ENCODE measurements at places on chromosomes 4 and X. TPM values are rescaled to one million over a fixed set of nuclear protein-coding genes. Genes with fewer than 3 reads are reported as not detected.

DNA sequence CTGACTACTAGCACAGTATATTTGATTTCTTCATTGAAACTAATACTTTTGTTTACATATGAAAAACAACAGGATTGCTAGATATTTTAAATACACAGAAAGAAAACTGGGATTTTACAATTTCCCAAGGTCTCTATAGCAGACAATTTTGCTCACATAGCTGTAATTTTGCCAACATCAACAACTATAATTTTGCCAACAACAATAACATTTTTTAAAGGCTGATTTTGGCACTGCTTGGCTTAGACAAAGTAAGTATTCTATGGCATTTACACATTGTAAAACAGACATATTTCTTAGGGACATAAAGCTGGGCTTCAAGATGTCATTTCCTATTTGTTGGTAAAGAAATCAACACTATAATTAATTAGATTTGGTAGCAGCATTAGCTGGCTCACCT lies 922.1 kb downstream of the RAB28 start:
- DNase-seq, result no peak

DNA sequence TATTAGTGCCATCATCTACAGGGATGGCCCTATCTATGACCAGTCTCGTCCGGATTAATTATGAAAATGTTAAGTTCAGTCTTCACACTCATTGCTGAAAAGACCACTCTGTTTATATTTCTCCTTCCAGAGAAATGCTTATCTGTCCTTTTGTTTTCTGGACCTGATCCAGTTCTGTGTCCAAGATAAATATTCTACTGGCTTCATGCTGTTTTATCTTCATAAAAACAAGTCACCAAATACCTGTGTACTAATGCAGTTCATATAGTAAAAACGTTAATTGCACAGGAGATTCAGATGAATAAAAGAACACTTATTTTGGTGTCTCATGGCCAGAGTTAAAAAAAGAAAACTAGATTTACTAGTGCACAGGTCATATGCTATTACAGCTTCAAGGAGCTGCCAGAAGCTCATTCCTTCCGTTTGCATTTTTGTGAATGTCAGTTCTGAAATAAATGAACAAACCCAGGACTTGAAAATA lies 17.3 kb downstream of the FNIP2 start:
- no peak for DNase-seq

GRCh38 chr4:85402371-85402770 lies 72.6 kb upstream of the ARHGAP24 start:
- DNase-seq, result no peak

DNA sequence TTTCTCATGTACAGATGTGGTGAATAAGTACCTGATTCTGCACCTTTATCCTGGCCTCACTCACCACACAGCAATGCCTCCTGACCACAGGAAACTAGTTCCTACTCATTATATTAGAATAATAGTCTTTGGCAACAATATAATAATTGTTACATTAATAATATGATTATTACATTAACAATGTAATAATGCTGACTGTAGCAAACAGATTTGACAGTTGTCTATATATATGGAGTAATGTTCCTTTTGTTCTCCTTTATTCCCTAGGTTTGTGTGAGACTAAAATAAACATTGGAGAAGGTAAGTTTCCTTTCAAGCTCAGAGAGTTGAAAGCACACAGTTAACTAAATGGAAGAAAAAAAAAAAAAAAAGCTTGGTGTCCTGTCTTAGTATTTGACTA lies 40.6 kb upstream of the NAA11 start:
- no peak for DNase-seq

- DNase-seq, result no peak
Measured at GRCh38 chr4:54855191-54855854, 197.6 kb downstream of the KIT start.

SPIN2B gene
- total RNA-seq, result 5.1 TPM

FMR1NB gene
- not detected for total RNA-seq

FGF5 gene
- total RNA-seq, result not detected

ANKRD50 gene
- 0.36 TPM for total RNA-seq

Measured in activated CD4-positive, alpha-beta memory T cell treated with anti-CD3 and anti-CD28 coated beads for 36 hours (primary cell).